ENCODE measurements at places on chromosomes 5 and 9.

DNA sequence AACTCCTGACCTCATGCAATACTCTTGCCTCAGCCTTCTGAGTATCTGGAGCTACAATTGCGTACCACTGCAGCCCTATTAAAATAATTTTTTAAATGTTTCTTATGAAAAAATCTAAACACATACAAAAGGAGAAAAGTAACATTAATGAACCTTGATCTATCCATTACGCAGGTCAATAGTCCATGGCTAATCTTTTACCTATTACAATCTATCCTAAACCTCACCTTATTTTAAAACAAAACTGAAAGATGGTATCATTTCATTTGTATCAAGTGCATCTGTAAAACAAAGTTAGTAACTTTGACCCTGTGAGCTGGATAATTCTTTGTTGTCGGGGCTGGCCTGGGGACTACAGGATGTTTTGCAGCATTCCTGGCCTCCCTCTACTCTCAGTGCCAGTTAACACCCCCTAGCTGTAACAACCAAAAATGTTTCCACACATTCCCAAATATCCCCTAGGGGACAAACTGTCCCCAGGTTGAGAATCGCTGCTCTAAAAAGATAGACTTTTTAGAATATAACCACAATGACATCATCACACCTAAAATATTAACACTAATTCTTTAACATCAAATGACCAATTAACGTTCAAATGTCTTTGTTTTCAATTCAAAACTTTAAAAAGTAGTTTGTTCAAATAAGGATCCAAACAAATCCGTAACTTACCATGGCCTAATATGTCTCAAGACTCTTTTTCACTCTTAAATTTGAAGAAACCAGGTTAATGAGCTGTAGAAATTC, 54.8 kb downstream of the RNF38 start:
- DNase-seq, result peak; percentile 64

DNA sequence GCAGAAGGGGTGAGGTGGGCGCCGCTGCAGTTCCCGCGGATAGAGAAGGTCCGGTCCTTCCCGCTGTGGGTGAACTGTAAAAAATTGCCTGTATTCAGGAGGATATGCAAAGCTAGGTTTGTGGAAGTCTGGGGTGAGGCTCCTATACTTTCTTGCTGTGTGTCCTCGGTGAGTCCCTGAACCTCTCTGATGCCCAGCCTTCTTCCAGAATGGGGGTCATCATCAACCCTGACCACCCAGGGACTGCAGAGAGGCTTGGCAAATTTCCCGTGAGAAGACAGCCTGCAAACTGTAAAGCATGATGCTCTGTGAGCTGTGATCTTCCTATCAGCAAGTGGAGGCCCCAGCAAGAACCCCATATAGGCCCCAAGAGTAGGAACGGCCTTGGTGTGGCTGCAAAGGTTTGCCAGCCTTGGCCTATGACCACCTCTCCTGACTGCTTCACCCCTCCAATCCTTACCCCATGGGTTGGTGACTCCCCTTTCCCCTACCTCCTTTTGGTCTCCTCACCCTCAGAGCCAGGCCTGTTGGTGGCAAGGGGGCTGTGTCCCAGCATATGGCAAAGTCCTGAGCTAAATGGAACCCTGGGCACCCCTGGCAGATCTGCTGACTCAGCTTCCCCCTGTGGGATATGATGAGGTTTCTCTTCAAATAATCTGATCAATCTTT, 760 bp downstream of the ALDH1B1 start:
- DNase-seq, result no peak

DNA sequence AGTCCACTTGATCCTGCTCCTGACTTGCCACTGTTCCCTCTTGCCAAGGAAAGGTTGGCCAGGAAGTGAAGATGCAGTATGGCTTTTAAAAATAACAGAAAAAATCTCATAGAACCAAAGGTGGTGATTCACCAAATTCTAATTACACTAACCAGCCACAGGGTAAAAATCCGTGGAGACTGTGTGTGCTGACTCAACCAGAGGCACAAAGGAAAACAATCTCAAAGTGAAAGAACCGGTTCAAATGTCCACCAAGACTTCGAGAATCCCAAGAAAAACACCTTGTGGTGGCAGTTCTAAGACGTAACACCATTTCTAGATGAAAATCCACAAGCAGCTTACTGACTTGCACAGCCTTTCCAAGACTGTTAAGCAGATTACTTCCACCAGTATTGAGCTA, 279.1 kb downstream of the TLE1 start:
- no peak for DNase-seq

- DNase-seq, result peak; percentile 47
These were observed 8.5 kb downstream of the SNAPC3 start for GRCh38 chr9:15430920-15431844.

- no peak for DNase-seq
These were observed 15.4 kb downstream of the HACD4 start for GRCh38 chr9:21015995-21016394.

DNA sequence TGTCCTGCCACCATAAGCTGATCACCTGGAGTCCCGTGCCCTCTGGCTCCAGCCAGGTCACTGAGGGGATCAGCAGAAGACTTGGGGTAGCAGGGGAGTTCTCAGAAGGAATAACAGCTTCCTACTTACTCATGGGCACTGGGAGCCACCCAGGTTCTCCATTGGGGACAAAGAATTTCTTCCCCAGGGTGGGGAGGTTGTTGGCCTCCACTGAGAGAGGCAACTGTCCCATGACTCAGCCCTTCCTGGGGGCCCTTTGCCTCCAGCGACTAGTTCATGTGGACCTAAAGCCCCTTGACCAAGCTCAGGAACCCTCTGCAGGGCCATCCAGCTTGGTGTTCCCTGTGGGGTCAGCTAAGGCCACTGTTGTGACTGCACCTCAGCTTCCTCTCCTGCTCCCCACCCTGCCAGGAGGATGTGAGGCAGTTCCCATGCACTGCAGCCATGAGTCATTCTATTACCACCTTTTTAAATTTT, 175.0 kb downstream of the AUH start:
- no peak for DNase-seq

DNA sequence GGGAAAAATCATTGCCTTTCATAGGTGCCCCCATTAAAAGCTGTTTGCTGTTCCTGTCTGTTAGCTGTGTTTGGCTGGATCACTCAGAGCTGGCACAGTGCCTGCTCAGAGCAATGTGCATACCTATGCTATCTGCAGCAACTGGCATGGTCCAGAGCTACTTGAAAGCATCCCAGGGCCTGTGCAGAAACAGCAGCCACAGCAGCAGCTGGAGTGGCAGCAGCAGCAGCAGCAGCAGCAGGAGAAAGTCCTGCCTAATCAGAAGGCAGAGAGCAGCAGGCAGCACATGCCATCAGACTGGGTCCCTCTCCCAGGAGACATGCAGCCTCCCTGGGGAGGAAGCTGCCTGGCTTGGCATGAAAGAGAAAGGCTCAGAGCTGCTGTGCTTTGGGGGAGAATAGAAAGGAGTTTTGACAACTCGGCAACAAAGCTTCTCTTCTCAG, 243.8 kb upstream of the WWC1 start:
- DNase-seq, result peak; percentile 92

GRCh38 chr5:60497706-60498500, 202.1 kb downstream of the DEPDC1B start:
- DNase-seq, result no peak

DNA sequence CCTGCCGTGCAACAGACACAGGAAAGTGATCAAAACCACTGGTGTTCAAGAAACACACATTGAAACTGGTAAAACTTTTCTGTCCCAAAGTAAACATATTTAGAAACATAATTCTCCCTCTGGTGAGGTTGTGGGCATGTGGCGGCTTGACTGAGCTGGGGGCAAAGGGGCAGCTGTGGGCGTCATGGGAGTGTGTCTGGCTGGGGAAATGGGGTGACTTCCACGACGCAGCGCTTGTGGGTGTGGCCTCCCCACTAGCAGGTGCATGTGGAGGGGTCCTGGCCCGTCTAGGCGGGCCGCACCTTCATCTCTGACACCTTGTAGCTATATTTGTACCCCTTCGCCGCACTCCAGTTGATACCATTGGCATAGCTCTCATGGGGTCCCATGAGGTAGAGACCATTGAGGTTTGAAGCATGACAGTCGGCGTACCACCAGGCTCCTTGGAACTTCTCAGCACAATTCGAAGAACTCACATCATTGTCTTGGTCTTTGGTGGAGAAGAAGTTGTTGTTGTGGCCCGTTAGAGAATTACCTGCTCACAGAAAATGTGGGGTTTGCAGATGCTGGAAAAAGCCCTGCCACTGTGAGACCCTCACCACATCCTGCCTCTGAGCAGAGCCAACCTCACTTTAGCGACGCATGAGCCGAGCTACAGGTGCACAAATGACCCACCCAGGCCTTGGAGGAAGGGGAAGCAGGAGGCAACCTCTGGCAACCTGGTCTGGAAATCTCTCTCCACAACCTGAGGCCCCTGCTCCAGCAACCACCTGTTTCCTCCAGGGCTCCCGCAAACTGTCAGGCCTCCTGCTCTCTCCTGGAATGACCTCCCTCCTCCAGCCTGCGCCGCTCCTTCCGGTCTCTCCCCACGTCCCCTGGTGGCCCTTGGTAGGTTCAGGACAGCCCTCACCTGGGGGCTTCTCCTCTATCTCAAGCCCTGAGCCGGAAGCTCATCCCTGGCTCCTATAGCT, 7.9 kb downstream of the FCN1 start:
- DNase-seq, result no peak

DNA sequence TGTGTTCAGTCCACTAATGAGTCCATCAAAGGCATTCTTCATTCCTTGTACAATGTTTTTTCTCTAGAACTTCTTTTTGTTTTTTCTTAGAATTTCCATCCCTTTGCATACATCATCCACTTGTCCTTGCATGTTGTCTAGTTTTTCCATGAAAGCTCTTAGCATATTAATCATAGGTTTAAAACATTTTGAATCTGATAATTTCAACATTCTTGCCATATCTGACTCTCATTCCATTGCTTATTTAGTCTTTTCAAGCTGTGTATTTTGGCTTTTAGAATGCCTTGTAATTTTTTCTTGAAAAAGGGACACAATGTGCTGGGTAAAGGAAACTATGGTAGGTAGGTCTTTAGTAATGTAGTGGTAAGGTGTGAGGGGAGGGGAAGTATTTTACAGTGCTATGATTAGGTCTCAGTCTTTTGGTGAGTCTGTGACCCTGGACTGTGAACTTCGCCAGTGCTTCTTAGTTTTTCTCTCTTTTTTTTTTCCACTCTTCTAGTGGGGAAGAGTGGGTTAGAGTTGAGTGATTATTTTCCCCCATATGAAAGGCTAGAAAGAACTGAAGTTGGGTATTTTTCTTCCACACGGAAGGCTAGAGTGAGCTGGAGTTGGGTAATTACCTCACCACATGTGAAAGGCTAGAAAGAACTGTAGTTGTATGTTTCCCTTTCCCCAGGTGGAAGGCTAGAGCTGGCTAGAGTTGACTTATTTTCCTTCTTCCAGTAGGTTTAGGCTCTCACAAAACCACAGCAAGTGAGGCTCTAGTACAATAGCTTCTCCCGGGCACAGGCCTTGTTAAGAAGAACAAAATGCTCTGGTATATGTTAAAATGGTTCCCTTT, 172.1 kb downstream of the SNX18 start:
- no peak for DNase-seq

Measured in endodermal cell (in vitro differentiated cells).